Stomach (tissue), 19 donors: ENCODE measurements at places on chromosomes 4 and X. TPM values are rescaled to one million over a fixed set of nuclear protein-coding genes. Genes with fewer than 3 reads are reported as not detected.

DNA sequence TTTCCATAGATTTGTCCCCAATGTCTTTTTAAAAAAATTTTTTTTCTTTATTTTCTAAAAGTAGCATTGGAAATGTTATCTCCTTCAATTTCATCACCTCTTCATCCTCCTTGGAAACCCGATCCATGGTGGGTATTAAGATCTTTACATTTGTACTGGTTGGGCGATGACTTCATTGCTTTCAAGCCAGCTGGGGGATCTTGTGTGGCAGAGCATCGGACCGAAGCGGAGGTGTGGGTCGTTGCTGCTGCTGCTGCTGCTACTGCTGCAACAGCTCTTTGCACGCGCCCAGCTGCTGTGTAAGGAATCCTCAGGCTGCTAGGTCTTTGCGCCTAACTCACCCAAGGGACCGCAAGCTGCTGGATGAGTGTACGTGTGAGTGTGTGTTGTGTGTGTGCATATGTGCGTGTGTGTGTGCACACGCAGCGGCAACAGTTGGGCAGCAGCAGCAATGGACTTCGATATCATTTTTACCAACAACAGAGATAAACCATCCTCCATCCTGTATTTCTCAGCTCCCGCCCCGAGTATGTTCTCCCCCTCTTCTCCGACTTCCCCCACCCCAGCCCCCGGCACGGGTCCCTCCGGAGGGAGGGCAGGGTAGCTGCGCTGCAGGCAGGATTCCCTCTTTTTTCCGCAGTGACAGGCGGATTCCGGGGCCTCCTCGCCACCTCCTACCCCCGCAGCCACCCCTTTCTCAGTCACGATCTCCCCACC lies 768 bp upstream of the CDKL5 start:
- DNase-seq: no peak

DNA sequence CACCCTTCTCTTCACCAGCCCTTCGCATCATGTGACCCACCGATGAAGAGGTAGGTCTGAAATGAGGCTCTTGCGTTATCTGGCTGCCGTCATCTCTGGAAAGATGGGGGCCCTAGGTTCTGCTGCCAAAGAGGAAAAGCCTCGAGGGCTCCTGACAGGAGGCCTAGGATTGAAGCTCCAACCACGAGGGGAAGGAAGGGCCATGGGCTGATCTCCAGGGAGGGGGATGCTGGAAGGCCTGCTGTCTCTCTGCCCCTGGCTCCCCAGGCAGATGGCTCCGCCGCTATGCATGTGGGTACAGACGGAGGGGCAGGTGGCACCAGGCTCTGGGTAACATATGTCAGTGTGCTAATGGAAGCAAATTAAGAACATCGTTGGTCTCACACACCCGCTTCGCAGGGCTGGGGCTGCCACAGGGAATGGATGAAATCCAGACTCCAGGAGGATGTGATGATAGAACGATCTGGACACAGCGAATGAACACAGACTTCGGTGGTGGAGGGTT lies 44.9 kb downstream of the AFAP1 start:
- peak; percentile 60 for DNase-seq

GRCh38 chr4:155948541-155948940 lies 5.1 kb downstream of the CTSO start:
- no peak for DNase-seq

DNA sequence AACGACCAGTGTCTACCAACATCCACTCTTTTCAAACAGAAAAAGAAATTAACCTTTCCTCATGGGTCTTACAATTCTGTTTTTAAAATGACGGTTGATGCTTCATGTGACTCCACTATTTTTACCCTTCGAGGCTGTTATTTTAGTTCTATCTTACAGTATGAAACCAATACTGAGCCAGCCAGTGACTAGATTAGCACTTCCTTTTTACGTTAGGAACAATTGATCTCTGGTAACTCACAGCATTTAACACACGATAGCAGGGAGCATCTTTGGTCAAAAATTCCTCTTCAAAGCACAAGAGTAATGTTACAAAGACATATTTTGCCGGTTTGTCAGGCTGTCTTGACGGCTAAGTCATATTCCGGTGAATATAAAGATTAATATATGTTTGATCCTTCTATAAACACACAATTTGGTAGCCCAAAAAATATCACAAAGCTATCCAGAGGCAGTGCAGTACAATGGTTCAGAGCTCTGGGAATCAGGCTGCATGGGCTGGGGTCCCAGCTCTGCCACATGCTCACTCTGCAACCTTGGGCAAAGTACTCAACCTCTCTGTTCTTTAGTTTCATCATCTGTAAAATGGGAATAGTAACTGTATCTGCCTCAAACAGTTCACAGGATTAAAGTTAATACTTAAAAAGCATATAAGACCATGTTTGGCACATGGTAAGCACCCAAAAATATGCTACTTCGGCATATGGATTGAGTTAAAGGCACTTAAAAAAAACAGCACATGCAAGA lies 62.9 kb upstream of the TXK start:
- DNase-seq: no peak

The C4orf51 gene
- not detected for total RNA-seq

DNA sequence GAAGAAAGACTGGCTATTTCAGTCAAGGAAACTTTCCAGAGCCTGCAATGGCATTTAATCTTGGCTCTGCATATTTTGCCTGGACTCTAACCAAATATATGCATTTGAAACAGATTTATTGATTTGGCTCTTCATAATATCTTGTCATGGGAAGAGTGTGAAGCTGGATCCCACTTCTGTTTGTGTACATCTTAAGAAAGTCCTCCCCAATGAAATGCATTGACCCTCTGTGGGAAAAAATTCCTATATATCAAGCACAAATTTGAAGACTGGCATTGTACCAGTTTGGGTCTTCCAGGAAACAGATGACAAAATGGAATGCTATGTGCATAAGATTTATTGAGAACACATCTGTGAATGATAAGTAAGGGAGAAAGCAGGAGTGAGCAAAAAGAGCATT lies 897.3 kb upstream of the TENM3 start:
- DNase-seq: no peak

DNA sequence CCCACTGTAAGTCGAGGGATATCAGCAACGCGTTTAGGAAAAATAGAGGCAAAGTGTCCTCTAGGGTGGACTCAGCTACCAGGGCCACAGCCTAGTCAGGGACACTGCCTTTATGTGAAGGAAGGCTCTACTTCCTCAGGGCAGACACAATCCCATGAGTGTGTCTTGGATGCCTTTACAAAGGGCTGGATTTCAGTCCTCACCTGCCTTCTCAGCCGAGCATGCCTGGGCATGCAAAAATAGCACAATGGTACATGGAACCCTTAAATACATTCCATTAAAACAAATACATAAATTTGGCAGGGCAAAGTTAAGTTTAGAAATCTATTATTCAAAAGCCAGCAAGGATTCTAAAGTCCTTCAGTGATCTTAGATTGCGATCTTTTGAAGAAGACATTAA lies 51.1 kb downstream of the DMD start:
- DNase-seq: no peak

- no peak for DNase-seq
These were observed 7.4 kb downstream of the MAGEB10 start for GRCh38 chrX:27815209-27815608.

The GCNA gene
- total RNA-seq: 18.3 TPM

The DUSP9 gene
- total RNA-seq: not detected

DNA sequence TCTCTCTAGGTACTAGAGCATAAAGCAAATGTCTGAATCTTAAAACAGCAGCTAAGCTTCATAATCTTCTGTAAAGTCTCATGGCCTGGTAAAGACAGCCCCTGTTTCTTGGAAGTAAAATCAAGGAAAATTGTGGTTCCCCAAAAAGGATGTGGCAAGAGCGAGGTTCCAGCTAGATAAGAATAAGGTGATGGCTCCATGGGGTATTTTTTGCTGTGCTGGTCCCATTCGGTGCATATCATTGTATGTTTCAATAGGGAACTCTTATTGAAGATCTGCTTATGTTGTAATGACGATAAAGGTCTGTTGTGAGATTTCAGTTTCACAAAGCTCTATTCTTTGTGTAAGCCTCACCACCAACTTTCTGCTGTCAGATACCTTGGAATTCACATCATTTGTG lies 316.9 kb upstream of the NOCT start:
- DNase-seq: no peak

- peak; percentile 18 for DNase-seq
These were observed 148.8 kb upstream of the MID1 start for GRCh38 chrX:10769195-10769594.

DNA sequence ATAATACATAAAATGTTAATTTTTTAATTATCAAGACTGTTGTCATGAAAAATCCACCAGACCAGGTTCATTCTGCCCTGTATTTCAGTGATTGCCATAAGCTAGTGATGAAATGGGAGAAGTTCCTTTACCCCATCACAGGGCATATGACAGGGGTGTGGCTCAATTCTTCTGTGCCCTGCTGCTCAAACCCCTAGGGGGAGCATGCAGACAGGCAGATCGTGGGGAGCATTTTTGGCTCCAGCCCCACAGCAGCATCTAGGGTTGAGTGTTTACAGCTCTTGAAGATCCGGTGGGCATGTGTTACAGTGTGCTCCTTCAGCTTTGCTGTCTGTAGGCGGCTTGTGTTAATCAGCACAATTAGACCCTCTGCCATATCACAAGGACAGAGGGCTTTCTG lies 700.7 kb downstream of the PCDH18 start:
- no peak for DNase-seq

DNA sequence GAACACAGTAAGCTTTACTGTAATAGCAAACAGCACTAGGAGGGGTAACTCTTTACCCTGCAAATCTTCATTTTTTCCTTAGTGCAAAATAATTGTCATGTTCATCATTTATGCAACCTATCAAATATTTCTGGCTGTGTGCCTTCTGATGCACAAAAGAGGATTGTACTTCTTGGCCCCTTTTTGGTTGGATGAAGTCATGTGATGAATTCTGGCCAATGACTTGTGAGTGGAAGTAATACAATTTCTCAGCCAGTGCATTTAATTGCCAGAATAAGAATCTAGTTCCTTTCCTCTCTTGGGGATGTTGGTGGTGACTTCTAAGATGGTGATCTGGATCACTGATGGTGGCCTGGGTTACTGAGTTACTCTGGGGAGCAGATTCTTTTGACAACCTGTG lies 37.0 kb upstream of the GATB start:
- no peak for DNase-seq

The CBR4 gene
- total RNA-seq: 19.1 TPM

DNA sequence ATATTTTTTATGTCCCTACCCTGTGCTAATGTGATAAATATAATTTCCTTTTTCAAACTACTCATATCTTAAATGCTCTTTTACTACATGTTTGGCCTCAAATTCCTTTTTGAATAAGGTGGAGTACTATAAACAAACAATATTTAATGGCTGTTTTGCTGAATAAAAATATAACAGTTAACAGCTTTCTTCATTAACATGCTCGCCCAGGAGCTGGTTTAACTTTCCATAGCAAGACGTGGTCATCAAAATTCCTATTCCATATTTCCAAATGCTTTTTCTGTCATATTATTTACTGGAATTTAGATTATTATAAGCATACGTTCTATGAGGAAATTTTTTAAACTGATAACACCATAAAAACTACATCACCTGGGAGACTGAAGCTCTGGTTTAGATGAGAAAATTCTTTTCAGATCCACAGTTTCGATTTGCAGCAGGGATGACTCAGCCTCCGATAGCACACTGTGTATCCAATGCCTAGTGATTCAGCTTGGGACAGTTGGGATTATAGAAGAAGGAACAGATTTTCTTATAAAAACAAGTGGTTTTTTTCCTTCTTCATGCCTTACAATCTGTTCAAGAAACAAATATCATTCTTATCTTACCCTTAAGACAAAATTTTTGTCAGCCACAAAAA lies 129.1 kb downstream of the FBXO8 start:
- DNase-seq: peak; percentile 46

The GLRA3 gene
- 0.18 TPM for total RNA-seq

DNA sequence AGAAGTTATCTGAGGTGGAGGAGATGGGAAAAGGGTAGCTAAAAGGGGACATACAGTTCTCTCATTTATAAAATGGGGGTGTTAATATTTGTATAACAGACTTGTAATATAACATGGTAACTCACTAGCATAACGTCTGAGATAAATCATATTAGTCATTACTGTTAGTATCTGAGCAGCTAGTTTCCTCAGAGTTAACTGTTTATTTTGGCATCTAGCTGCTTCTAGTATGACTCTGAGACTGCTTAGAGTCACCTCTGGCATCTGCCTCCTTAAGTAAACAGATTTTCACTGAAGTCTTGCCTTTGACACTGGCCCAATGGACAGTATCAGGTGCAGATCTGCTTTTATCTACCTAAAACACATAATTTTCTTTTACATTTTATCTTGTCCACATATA lies 58.1 kb downstream of the SLC30A9 start:
- DNase-seq: no peak

The TCEAL3 gene
- total RNA-seq: 16.3 TPM

DNA sequence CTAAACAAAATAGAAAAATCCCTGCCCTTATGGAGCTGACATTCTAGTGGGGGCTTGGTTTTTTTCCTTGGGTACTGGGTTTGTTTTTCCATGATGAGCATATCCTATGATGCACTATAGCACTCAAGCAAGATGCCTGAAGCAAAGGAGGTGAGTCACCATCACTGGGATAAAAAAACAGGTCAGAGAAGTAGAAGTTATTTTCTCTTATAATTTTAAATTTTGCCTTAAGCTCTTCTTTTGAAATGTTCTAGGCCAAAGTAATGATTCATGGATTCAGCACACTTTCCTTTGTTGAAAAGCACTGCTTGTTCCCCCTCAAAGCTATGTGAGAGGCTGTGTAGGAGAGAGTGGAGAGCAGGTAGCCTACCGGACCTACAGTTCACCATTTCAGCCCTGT lies 15.2 kb upstream of the CXCL2 start:
- no peak for DNase-seq

DNA sequence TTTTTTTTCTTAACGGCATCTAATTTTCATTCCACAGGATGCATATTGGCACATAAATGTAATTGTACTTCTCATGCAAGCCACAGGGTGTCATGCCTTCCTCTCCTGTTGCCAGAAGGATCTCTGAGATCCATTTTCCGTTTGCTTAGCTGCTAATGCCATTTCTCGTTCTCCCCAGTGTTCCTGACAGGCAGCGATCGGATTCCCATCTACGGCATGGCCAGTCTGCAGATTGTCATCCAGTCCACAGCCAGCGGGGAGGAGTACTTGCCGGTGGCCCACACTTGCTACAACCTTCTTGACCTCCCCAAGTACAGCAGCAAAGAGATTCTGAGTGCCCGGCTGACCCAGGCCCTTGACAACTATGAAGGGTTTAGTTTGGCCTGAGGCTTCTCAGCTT lies 8.9 kb upstream of the NAP1L5 start:
- no peak for DNase-seq

The CT45A10 gene
- total RNA-seq: not detected

GRCh38 chrX:115266300-115266699 lies 23.2 kb upstream of the LUZP4 start:
- no peak for DNase-seq

- no peak for DNase-seq
These were observed 21.0 kb downstream of the LRPAP1 start for GRCh38 chr4:3511187-3511586.

GRCh38 chrX:41209853-41210252 lies 124.1 kb upstream of the DDX3X start:
- no peak for DNase-seq

The RHOXF2B gene
- total RNA-seq: not detected

DNA sequence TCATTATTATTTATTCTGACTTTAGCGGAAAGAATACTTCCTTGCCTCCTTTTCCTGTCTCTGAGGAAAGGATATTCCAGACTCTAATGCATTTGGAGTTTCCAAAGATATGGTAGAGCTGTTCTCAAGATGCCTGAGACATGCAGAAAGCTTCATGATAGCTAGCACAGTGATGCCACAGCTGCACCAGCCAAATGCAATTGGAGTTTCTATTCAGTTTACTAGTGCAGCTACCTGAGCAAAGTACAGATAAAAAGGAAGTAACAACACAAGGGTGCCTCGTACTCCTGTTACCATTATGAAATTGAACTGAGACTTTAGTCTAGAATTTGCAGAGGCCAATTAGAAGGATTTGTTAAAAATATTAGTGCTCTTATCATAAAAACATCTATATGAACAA lies 57.5 kb upstream of the PARM1 start:
- DNase-seq: no peak
